ENCODE measurements at places on chromosomes 1 and 21. TPM values are rescaled to one million over a fixed set of nuclear protein-coding genes. Genes with fewer than 3 reads are reported as not detected.

DNA sequence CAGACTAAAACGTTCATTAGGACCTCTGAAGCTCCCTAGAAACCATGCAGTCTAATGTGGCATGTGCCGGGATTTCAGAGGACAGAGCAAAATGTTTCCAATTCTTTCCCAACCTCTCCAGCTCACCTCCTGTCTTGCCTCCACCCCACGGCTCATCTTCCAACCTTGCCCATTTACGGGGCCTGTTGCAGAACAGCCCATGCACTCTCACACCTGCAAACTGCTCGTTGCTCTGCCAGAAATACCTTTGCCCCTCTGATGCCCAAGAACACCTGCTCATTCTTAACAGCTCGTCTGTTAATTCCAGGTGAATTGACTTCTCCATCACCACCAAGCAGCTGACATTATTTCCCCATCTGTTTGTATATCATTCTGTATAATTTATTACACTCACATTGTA, 53.9 kb upstream of the LBR start:
- DNase-seq = no peak

DNA sequence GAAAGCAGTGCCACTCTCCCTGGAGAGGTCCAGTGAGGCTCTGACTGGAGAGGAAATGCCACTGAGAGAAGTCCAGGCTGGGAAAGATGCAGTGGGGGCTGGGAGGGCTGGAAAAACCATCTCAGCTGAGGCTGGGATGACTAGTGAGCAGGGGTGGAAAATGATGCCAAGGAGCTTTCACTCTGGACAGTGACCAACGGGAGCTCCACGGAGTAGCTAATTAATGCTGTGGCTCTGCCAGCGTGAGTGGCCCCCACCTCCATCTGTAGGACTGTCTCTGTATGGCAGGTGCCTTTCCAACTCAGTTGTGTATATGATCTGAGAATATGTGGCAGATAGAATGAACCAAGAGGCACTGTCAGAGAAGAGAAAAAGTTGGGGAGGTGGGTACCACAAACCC, 86.7 kb downstream of the DDX20 start:
- DNase-seq = no peak

DNA sequence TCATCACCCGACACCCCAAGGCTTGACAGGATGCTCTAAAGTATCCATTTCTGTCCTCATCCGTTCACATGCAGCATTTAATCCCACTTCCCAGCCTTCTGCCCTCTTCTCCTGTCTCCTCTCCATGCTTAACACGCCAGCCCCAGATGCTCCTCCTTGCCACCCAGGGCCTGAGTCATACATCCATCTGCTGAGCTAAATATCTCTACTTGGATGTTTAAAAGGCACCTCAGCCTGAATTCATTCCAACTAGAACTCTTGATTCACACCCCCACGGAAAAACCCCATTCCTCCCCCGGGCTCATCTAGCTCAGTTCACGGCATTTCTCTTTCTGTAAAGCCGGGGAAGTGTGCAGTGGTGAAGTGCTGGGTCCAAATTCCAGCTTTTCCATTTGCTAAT, 27.7 kb downstream of the TEX35 start:
- peak; percentile 26 for DNase-seq

GRCh38 chr1:111904478-111905218, 84.8 kb downstream of the KCND3 start:
- no peak for DNase-seq

- DNase-seq = no peak
Observed at GRCh38 chr1:232483826-232484225, 146.1 kb downstream of the SIPA1L2 start.

- DNase-seq = no peak
Observed at GRCh38 chr1:68453060-68453670, 3.4 kb upstream of the RPE65 start.

DNA sequence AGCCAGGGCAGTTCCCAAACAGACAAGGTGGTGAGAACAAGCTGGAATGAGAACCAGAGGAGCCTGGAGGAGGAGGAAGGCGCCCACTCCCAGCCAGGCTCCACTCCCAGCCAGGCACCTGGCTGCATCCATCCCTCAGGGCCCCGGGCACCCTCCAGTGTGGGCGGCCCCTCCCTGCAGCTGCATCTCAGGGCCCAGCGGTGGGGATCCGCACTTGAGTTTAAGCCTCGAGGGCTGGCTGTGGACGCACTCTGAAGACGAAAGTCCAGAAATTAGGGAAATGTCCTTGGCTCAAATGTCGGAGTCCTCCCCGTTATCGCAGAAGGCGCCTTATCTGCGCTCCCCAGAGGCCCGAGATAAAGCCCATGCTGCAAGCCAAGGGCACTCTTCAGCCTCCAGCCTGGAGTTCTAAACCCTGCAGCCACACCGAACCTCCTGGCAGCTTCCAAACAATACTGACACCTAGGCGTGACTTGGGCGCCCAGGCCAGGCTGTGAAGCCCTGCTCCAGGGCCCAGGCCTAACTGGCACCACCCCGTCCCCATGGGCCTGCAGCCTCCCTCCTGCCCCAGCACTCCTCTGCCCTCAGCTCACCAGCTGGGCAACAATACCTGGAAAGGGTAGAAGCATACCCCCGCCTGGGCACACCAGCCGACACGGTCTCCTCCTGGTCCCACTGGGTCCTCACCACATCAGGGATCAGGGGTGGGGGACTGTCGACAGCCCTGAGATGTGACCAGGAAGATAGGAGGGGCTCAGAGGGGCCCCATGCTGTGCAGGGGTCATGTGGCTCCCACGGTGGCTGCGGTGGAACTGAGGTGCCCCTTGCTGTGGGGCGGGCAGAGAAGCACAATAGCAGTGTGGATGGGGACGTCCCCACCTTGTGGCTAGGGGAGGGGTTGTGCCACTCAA, 184.8 kb upstream of the VAMP3 start:
- DNase-seq = no peak

DNA sequence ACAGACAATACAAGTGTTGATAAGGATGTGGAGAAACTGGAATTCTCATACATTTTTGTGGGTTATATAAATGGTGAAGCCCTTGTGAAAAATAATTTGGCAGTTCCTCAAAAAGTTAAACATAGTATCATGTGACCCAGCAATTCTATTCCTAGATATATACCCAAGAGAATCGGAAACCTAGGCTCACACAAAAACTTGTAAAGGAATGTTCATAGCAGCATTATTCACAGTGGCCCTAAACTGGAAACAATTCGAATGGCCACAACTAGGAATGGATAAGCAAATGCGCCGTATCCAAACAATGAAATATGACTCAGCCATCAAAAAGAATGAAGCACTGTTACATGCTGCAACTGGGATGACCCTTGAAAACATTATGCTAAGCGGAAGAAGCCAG, 3.9 kb upstream of the CD247 start:
- peak; percentile 54 for DNase-seq

DNA sequence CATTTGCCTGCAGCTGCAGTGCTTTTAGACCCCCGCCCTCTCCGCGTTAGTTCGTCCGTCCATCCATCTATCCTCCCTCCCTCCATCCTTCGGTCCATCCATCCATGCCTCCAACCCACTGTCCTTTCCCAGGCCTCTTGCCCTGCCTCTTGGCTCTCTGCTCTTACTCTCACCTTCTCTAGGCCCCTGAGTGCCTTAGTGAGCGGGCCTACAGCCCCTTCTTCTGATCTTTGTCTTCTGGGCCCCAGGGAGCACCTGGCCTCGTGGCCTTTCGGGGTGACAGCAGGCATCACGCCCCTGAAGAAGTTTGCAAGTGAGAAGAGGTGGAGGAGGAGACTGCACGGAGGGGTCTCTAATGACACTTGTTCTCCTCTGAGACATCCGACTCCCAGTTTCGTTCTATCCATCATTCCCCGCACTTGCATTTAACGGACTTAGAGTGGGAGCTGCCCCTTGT, 842 bp downstream of the ATXN7L2 start:
- DNase-seq = no peak

DNA sequence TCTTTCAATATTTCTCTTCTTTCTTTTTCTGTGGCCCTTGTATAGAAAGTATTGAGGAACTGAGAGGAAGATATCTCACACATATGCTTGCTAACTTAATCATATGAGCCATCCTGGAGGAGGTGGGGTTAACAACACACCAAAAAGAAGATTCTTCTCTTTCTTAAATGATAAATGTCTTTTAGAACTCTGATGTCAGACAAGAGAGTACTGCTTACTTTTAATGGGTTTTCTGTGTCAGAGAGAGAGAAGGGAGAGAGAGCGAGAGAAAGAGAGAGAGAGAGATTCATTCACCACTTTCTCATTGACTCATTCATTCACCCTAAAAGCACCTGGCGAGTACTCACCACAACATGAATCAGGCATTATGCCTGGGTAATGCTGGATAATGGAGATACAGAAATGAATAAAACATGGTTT, 250.3 kb upstream of the SGIP1 start:
- no peak for DNase-seq

DNA sequence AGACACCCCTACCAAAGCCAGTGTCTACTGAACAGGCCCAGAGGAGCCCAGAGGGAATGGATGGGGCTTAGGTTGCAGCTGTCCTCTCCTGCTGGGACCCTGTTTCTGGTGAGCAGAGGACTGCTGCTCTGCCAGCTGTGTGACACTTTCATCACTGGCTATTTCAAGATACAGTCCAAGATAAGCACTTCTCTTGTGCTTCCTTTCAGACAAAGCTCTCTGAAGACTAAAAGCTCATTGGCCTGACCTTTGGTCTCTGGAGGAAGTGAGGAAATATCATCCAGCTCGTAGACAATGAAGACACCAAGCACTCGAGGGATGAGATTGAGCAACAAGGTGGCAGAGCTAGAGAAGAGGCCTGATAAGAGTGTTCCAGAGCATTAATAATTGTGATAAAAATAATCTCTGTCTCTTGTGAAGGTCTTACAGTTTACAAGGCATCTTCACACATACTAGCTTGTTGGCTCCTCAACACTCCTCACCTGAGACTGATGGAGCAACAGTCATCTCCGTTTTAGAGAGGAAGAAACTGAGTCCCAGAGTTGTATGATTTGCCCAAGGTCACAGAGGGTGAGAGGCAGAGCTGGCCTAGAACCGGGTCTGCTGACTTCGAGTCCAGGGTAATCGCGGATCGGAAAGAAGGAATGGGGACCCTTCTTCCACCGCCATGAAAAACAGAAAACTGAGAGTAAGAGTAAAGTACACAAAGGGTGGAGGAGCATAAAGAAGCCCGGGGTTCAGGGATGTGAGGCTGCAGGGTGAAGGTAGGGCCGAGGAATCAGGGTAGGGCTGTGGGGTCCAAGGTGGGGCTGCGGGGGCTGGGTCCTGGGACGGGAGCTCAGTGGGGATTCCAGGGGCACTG, 666 bp downstream of the PAFAH2 start:
- DNase-seq = no peak

- DNase-seq = no peak
Observed at GRCh38 chr21:37796011-37796410, 120.2 kb downstream of the KCNJ6 start.

GRCh38 chr1:3707939-3708328, 44.3 kb upstream of the CCDC27 start:
- DNase-seq = no peak

DNA sequence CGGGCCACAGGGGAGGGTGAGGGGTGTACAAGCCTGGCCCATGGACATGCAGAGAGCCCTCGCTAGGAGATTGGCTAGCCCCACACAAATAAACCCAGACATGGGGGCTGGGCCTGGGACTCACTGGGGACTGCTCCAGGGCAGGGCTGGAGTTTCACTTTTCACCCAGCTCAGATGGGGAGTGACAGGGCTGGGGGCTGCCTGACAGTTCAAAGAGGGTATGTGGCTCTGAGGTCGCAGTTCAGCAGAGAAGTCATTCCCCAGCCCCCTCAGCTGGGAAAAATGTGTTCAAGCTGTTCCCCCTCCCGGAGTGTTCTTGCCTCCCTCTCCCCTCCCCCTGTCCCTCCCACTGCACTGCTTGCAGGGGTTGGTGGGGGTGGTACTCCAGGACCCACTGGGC, 277.1 kb downstream of the TRABD2B start:
- DNase-seq = no peak

Gene C2CD4D
- total RNA-seq = not detected

Gene CCDC17
- 0.34 TPM for total RNA-seq

Gene RPE65
- total RNA-seq = not detected

Gene TMOD4
- not detected for total RNA-seq

Gene FAM78B
- total RNA-seq = 0.11 TPM

Gene GNG4
- 4.2 TPM for total RNA-seq

Gene KCND3
- 0.25 TPM for total RNA-seq

Gene MARK1
- not detected for total RNA-seq

Gene NBPF11
- total RNA-seq = 4.9 TPM

Gene LENEP
- not detected for total RNA-seq

Gene GJA9
- not detected for total RNA-seq

Gene CDC42BPA
- 52.8 TPM for total RNA-seq

Gene ZNF678
- 7.6 TPM for total RNA-seq

Gene OR2T3
- total RNA-seq = not detected

Gene TSTD1
- total RNA-seq = not detected

Data from SJSA1 (cell line).